ENCODE measurements at places on chromosomes 2 and 18.

GRCh38 chr2:49288113-49288705 is 133.9 kb upstream of the FSHR start:
- DNase-seq: no peak

DNA sequence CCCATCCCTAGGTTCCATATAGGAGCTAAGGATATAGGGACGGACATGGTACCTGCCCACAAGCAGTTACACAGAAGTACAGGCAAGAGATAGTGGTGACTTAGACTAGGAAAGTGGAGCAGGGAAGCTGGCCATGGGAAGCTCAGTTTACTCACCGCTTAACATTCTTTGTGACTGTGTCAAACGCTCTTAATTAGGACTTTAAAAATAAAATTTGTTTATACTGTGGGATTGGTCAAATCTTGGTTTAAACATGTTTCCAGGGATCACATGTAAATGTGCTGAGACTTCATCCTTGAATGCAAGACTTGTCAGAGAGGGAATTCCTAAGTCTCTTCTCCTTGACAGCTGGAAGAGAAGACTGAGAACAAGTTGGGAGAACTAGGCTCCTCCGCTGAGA is 107.3 kb downstream of the MTCL1 start:
- no peak for DNase-seq

DNA sequence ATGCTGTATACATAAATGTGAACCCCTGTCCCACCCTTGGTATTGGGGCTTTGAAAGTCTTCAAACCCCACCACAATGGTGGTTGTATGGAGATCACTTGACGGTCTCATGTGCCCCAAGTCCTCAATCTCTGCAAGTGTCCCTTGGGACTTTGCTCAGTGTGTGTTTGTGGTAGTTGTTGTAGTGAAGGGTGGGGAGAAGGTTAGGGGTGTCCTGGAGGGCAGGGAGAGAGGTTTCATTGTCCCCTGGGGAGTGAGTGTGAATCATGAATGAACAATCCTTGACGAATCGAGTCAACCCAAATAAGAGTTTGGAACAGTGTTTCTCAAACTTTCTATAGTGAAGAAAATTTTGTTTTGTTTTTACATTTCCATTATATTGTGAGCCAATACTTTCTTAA is 28.1 kb downstream of the COL4A3 start:
- no peak for DNase-seq

DNA sequence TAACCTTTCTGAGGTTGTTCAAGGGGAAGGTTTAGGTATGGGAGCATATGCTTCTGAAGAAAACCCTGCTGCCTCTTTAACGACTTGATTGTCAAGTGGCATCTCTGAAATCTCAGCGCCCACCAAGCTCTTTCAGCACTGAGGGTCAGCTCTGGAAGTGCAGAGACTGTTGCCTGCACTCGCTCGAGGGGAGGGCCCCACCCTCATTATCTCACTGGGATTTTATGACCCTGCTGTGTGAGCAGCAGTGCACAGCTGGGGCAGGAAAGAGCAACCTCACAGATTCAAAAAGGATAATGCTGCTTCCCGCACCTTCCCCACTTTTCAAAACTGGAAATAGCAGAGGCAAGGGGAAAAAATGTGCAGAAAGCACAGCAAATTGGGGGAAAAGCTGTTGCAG is 56.9 kb upstream of the SPRED2 start:
- no peak for DNase-seq

GRCh38 chr2:234363011-234363487 is 133.8 kb downstream of the ARL4C start:
- no peak for DNase-seq

- DNase-seq: no peak
Observed at GRCh38 chr2:203021991-203022390, 7.3 kb downstream of the NBEAL1 start.

DNA sequence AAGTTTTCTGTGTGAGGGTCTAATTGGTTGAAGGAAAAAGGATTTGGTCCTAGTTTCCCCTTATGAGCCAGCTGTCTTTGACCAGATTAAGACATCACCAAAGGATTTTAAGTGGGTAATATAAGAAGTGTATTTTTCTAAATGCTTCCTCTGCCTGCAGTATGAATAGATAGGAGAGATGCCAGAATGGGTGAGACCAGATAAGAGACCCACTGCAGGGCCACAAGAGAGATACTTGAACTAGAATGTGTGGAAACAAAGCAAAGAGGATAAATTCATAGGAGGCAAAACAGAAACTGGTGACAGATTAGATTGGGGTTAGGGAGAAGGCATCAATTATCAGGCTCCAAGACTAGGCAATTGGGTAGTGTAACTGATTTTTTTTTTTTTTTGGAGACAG is 1.1 kb upstream of the HDHD2 start:
- no peak for DNase-seq

DNA sequence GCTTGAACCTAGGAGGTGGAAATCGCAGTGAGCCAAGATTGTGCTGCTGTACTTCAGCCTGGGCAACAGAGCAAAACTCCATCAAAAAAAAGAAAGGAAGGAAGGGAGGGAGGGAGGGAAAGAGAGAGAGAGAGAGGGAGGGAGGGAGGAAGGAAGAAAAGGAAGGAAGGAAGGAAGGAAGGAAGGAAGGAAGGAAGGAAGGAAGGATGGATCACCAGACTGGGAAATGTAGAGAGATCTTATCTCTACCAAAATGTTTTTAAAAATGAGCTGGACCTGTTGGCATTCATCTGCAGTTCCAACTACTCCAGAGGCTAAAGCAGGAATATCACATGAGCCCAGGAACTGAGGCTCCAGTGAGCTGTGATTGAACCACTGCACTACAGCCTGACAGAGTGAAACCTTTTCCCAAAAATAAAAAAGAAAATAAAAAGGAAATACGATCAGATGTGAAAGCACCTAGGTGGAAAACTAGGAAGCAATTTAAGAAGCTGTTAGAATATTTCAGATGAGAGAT is 239.4 kb downstream of the CDH7 start:
- DNase-seq: no peak

DNA sequence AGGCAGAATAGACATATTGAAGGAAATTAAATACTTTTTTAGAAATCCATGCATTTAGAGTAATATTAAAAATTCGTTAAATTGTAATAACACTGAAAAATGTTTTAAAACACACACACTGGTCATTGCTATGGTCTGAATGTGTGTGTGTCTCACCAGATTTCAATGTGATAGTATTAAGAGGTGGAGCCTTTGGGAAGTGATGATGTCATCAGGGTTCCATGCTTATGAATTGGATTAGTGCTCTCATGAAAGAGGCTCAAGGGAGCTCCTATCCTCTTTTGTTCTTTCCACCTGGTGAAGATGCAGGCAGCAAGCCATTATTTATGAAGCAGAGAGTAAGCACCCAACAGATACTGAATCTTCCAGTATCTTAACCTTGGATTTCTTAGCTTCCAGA is 441.8 kb downstream of the CDH2 start:
- no peak for DNase-seq

- DNase-seq: no peak
Observed at GRCh38 chr2:173631127-173631460, 276.4 kb downstream of the CDCA7 start.

DNA sequence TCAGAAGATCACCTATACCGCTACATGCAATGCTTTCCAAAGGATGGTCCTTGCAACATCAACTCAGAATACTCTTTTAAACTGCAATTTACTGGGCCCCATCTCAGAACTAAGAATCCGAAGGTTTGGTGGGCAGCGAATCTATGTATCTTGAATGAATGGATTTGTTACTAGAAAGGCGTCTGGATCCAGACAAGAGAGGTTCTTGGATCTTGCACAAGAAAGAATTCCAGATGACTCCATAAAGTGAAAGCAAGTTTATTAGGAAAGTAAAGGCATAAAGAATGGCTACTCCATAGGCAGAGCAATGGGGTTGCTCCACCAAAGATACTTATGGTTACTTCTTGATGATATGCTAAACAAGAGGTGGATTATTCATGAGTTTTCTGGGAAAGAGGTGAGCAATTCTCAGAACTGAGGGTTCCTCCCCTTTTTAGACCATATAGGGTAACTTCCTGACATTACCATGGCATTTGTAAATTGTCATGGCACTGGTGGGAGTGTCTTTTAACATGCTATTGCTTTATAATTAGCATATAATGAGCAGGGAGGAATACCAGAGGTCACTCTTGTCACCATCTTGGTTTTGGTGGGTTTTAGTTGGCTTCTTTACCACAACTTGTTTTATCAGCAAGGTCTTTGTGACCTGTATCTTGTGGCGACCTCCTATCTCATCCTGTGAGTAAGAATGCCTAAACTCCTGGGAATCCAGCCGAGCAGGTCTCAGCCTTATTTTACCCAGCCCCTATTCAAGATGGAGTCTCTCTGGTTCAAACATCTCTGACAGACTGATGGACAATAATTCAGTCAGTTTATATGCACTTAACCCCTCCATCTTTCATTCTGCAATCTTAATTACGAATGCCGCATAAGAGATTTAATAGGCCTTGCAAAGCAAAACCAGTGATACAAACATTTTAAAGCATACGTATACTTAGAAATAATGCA is 7.5 kb upstream of the RMDN2 start:
- DNase-seq: no peak

- no peak for DNase-seq
Observed at GRCh38 chr2:31933066-31933465, 77.7 kb downstream of the MEMO1 start.

DNA sequence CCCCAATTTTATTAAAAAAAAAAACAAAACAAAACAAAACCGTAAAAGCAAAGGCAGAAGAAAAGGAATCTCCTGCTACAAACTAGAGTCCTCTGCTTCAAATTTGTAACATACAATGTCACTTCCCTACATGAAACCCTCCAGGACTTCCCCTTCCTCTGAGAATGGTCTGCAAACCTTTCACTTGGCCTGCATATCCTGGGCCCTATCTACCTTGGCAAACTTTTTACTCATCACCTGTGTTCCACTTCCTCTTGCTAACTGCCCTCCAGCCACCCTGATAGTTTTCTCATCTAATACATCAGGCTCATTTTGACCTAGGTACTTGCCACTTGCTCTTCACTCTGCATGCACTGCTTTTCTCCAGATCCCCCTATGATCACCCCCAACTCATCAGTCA is 255.5 kb downstream of the ETAA1 start:
- DNase-seq: no peak

GRCh38 chr18:3616142-3616541 is 166.2 kb downstream of the TGIF1 start:
- DNase-seq: no peak

DNA sequence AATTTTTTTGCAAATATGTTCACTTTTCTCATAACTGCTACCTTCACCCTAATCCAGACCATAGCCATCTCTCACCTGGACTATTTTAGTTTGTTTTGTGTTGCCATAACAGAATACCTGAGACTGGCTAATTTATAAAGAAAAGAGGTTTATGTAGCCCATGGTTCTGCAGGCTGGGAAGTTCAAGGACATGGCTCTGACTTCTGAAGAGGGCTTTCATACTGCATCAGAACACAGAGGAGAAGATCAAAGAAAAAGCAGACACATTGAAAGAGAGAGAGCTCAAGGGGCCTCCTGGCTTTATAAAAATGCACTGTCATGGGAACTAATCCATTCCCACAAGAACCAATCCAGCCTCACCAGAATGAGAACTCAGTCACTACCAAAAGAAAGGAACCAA is 25.0 kb upstream of the DDX18 start:
- DNase-seq: no peak

DNA sequence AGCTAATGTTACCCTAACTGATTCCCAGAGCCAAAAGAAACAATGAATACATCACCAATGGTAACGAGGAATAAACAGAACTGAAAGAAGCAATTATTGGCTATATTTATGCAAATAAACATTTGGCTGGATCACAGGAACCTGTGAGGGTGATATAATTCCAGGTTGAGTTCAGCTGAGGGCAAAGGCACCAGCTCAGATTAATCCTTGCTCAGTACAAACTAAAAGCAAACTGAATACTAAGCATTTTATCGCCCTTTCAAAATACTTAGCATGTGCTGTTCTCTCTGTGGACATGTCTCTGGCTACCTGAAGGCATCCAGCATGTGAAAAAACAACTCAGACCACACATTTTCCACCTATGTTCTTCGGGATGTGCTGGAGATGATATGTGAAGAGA is 791.7 kb downstream of the METTL4 start:
- DNase-seq: no peak

- DNase-seq: no peak
Observed at GRCh38 chr18:77157312-77157711, 24.7 kb upstream of the MBP start.

DNA sequence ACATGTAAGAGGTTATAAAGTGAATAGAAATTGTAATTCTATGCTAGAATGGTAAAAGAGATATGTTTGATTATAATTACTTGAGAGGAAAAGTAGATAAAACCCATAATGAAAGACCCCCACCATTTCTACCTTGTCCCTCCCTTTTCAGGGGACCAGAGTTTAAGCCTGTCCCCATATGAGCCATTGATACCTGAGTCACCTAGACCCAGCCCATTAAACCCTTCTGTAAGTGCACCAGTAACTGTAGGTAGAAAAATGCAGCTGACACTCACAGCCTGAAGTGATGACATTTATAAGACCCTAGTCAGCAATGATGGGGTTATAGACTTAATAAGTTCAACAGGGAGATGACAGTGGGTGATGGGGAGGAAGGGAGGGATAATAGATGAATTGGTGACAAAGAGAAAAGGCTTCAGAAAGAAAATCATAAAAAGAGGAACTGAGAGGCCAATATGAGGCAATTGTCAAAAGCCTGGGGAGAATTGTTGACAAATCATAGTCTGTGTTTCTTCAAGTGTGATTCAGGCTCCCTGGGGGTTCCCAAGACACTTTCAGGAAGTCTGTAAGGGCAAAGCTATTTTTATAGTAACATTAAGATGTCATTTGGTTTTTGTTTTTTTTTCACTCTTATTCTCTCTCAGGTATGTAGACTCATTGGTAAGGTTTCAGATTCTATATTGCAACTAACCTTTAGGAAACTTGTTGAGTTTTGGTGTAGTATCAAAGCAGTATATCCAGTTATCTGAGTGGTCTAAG is 544.2 kb downstream of the SATB2 start:
- no peak for DNase-seq

DNA sequence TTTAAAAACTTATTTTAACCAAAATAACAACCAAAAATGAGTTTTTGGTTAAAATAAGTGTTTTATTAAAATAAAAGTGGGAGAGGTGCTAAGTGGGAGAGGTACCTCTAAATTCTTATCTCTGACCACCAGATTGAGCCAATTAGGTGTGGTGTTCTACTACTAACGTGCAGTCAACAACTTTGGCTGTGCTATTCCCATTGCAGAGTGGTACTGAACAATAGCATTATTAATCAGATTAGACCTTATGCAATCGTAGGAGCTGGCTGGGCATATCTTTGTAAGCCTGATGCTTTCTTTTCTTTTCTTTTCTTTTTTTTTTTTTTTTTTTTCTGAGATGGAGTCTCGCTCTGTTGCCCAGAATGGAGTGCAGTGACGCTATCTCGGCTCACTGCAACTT is 38.9 kb downstream of the RAB27B start:
- DNase-seq: no peak
